ENCODE measurements at places on chromosomes 2 and 18.
A peak's percentile ranks its signal among the peaks of the same experiment; 100 is the strongest.

GRCh38 chr2:218430721-218431120 is 11.8 kb downstream of the VIL1 start:
- no peak for DNase-seq

- DNase-seq, result no peak
Measured at GRCh38 chr2:135743860-135744259, 2.2 kb downstream of the UBXN4 start.

DNA sequence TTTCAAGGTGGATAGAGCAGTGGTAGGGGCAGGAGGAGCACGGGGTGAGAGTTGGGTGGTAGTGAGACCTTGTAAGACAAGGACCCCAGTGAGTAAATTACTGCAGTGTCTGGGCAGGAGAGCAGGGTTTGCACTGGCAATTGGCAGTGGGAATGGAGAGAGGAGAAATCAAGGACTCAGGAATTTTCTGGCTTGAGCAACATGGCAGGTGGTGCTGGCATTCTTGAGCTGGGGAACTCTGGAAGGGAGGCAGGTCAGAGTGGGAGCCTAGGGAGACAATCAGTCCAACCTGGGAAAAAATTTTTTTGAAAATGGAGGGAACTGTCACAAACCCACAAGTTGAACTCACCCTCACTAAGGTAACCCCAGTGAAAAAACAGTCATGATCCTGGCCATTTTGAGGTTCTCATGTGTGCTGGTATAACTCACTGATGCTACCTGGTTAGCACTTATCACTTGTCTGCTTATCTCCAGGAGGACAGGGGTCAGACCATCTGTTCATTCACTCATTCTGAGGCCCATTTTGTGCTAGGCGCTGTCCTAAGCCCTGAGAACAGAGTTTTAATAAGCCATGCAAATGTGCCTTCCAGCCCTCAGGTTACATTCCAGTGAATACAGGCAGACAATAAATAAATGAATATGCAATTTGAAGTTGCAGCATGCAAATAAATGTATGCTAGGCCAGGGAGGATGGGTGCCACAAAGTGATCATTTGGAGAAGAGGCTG is 92.2 kb upstream of the SEC11C start:
- DNase-seq, result no peak

DNA sequence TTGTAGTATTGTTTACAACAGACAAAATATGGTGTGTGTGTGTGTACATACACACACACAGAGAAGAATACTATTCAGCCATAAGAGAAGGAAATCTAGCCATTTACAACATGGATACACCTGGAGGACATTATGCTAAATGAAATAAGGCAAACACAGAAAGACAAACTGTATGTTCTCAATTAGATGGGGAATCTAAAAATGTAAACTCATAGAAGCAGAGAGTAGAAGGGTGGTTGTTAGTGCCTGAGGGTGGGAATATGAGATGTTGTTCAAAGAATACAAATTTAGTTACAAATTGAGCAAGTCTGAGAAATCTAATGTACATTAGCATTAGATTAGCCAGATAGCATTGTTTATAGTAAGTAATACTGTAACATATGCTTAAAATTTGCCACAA is 11.3 kb downstream of the ZNF519 start:
- no peak for DNase-seq

DNA sequence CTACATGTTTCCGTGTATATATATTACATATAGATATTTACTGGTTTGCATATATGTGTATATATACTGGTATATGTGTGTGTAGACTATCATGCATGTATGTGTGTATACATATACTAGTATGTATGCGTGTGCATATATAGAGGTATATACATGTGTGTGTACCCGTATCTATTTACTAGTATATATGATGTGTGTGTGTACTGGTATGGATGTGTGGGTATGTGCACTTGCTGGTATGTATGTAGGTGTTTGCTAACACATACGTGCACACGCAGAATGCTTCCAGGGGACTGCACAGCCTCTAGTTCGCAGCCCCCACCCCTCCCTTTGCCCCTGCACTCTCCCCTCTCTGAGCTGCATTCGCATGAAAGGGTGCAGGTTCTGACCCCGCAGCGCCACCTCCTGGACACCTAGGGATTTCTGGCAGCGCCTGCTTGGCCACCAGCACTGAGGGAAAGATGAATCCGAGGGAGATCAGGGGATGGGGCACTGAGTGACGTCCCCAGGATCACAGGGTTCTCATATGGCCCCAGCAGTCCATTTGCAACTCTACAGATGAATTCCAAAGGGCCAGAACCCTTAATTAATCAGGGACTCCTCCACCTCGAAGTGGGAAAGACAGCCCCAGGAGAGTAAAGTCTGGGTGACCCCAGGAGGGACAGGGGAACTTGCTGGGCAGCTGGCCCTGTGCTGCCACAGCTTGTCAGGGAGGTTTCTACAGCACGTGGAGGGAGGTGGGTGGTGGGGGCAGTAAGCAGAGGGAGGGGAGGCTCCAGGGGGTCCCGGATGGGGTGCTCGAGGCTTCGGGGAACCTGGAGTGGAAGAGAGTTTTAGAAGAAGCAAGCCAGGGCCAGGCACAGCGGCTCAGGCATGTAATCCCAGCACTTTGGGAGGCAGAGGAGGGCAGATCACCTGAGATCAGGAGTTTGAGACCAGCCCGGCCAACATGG is 66.8 kb upstream of the ASAP2 start:
- DNase-seq, result peak; percentile 63

- no peak for DNase-seq
Measured at GRCh38 chr18:3268306-3268705, 6.4 kb downstream of the MYL12B start.

GRCh38 chr18:56509656-56510055 is 128.7 kb downstream of the TXNL1 start:
- no peak for DNase-seq

GRCh38 chr18:34870555-34871310 is 160.6 kb downstream of the DTNA start:
- no peak for DNase-seq

DNA sequence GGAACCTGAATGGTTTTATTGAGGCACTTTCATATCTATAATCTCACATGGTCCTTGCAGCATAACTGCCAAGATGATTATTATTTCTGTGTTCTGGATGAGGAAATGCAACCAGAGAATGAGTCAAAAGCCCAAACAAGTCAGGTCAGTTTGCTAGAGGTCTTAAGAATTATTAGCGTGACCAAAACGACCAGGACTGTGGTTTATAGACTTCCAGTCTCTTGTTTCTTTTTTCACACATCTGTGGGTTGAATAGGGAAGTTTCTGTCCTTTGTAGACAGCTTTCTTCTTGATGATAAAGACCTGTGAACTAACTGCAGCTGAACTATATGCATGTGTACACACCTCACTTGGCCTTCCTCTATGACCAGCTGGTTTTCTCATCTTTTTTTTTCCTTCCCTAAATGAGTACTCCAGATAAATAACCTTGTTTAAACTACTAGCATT is 13.9 kb downstream of the ADAM23 start:
- DNase-seq, result no peak

DNA sequence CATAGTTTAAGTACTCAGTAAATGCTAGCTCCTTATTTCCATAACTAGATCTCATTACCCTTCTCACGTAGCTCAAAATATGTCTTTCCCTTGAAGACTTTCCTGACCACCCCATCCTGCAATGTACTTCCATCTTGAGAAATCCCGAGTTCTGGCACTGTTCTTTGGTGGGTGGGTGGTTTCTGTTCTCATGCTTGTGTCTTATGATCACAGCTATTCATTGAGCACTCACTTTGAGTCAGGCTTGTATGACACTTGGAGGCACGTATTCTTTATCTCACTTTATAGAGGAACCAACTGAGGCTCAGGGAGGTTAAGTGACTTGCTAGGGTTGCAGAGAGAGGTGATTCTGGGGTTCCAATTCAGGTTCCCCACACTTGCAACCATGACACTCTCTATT is 9.0 kb upstream of the CLIP4 start:
- no peak for DNase-seq

Measured in kidney capillary endothelial cell (primary cell).